Ovary (tissue), 10 donors: ENCODE measurements at places on chromosomes 5 and 9. TPM values are rescaled to one million over a fixed set of nuclear protein-coding genes. Genes with fewer than 3 reads are reported as not detected.
A peak's percentile ranks its signal among the peaks of the same experiment; 100 is the strongest.

DNA sequence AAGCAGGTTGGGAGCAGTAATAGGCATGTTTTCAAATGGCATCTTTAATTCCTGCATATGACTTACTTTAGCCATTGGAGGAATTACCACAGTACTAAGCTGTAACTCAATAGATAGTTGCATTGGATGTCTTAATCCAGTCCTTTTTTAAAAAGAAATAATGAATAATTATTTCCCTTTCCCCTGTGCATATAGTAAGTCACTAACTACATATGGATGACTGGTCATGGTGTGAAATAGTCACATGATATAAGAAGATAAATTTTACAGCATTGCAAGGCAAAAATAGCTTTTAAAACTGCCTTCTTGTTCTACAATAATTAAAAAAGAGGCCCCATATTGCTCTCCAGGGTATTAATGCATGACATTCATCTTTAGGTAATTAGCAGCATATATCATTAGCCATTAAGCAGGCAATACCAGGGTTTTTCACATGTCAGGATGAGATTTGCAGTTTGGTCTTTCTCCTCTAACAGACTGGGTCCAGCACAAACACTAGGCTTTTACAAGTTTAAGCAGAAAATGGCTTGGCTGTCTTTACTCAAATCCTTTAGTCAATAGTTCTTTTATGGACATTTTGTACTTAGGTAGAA lies 606.4 kb upstream of the RORB start:
- no peak for DNase-seq

DNA sequence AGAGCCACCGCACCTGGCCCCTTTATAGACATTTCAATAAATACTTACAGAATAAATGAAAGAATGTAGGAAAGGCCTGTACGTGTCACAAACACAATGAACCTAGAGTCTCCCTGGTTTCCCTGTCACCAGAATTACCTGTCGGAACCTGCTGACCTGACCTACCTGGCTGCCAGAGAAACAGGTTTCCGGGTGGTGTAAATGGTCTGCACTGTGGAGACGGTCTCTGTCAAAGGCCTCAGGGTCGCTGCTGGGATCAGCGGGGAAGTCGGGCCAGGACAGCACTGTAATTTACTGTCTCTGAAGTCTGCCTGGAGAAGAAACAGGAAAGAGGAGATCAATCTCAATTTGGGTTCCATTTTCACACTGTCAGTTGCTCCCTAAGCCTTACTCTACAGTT lies 9.3 kb upstream of the FRRS1L start:
- no peak for DNase-seq

DNA sequence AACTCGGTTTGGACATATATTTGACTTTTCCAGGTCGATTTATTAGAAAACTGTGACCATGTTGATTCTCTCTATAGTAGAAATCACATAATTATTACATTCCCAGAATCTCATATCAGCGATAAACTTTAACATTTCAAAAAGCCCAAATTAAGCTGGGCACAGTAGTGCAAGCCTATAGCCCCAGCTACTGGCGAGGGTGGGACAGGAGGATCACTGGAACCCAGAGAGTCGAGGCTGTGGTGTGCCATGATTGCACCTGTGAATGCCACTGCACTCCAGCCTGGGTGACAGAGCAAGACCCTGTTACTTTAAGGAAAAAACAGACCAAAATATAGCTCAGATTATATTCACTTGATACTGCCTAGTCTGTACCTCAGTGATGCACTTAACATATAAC lies 128.9 kb downstream of the CPLANE1 start:
- no peak for DNase-seq

DNA sequence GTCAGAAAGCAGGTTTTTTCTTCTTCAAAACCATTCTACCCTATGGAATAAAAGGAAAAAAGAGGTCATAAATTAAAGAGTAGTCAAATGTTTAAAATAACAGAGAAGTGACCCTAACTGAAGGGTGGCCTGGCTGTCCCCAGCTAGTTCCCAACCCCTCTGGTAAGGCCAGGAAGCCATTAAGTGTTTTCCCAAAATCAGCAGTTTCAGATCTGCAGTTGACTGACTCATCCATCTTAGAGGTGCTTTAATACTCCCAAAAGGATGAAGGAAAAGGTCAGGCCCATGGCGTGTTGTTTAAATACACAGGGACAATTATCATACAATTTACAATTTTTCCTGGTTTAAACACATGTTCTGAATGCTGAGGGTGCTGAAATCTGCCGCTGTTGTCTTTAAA lies 47.9 kb upstream of the TBC1D9B start:
- DNase-seq, result no peak

GRCh38 chr5:125484742-125485641 lies 738.6 kb upstream of the ZNF608 start:
- peak; percentile 75 for DNase-seq

DNA sequence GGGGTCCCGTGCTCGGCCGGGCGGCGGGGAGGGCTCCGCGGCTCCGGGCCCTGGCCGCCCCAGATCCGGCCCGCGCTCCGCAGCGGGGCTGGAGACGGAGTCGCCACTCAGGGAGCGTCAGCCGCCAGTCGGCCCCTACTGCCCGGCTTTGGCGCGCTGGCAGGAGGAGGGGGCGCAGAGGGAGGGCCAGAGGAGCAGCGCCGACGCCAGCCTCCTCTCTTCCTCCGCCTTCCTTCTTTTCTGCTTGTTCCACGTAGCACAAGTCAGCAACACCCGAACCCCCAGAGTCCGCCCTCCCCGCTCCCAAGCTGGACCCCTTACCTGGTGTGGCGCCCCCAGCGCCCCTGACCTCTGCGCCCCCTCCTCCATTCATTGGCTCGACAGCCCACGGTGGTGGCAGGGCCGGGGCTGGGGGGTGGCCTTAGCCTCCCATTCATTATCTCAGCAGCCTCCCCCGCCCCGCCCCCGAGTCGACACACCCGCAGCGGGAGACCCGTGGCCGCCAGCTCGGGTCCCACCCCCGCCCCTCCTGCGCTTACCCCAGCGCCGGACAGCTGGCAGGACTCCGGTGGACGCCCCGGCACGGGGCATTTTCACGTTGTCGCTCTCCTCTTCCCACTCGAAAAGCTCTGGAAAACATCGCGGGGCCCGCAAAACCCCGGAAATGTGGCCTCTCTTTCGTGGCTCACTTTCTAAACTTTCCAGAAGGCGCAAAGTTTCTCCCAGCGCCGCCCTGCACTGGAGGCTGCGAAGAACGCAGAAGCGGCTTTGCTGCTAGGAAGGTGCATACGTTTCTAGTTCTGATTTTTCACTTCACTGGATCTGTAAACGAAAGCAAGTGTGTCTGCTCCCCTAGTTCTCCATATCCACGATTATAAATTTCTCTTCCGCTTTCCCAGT lies at the start of gene LPAR1:
Gene LPAR1 (minus strand): TSS at position 140 of the 900 bp plus-strand sequence. CDS start 66,353 bp downstream, outside the sequence.
- DNase-seq, result peak; percentile 68

DNA sequence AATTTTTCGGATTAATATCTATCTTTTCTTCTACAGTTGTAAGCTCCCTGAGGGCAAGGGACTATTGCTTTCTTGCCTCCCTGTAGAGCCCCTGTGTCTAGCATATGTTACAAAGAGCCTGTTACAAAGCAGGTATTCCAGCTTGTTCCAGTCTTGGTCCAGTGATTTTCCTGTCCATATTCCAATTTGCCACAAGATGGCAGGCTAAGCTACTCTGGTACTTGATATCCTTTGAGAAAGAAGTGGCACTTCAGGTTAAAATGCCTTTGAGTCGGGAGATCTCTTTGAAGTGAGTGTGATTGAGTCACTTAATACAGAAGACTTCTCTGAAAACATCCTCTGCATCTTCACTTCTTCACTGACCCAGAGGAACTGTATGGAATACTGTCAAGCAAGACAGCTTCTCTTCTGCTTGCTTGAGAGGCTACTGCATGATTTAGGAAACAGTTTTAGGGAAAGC lies 24.5 kb downstream of the CAVIN4 start:
- DNase-seq, result no peak

GRCh38 chr5:157177953-157178352 lies 2.7 kb upstream of the ITK start:
- no peak for DNase-seq

DNA sequence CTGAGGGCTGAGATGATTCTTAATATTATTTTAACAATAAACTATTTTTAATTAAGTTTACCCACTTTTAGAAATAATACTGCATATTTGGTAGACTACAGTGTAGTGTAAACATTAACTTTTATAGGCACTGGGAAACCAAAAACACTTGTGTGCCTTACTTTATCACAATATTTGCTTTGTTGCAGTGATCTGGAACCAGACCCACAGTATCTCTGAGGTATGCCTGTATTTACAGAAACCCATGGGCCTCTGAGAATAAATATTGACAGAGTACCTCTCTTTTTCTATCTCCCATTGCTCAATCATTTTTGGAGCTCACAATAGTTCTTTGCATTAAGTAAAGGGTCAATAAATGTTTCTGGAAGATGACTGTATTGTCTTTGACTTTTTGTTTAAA lies 73.3 kb downstream of the SLCO4C1 start:
- no peak for DNase-seq

DNA sequence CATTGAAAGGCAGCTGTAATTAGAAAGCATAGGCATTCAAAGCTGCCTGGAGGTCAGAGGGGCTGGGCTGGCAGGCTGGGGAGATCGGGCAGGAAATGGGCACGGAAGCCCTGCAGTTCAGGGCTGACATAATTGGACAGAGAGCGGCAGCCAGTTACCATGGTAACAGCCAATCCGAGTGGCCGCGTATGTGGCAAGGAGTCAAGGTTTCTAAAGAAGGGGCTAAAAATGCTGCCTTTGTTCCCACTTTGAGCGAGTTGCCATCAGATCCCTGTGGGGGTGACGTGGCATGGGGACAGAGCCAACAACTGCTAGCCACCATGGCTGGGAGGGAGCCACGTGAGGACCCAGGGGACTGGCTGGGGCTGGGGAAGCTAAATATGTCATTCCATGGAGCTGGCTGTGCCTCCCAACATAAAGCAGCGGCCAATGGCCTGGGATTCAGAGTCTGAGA lies 44.7 kb upstream of the NDFIP1 start:
- DNase-seq, result peak; percentile 55

- DNase-seq, result no peak
Measured at GRCh38 chr5:1014781-1015221, 6.2 kb downstream of the NKD2 start.

DNA sequence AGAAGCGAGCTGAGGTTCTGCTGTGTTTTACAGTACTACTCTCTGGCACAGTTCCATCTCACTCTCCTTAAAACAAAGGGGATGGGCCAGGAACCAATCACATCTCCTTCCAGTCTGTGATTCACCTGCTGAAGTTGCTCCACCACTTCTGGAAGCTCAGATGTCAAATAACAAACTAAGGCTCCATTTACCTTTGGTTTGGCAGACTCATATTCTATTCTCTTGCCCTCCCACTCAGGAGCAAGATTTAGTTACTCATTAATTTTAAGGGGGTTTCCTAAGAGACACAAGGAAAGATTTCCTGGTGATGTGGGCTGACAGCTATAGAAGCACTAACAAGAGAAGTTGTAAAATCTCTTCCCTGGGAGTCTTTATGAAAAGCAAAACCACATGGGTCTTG lies 37.8 kb upstream of the KIF2A start:
- no peak for DNase-seq

GRCh38 chr5:143418140-143418866 lies 14.8 kb upstream of the NR3C1 start:
- no peak for DNase-seq

GRCh38 chr9:93569621-93570174 lies 6.7 kb upstream of the PHF2 start:
- DNase-seq, result no peak

DNA sequence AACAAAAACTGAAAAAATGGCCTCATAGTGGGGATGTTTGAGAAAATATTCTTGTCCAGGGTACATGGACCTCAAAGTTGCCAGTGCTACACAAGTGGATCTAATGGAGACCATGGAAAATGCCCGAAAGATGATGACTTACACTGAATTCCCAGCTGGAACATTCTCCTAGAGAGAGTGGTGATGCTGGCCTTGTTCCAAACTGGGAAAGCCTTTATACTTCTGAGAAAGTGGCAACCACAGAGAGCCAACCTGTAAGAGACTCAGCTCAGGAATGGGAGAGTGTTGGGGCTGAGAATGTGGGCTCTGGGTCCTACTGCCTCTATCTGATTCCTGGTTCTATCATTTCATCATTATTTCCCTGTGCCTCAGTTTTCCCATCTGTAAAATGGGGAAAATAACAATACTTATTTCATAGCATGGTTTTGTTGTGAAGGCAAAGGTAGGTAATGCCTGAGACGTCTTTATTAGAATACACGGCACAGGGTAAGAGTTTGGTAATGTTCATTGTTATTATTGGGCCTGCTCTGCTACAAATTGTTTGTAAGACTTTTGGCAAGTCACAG lies 229.0 kb upstream of the PANK3 start:
- DNase-seq, result no peak

The DOLPP1 gene
- 3.3 TPM for total RNA-seq

The TXN gene
- 176 TPM for total RNA-seq

The RPL12 gene
- total RNA-seq, result 1,883 TPM

The PCDHGA2 gene
- total RNA-seq, result 7.3 TPM

The MORN5 gene
- total RNA-seq, result 0.95 TPM

The CDC37L1 gene
- total RNA-seq, result 21.8 TPM

The PTGR1 gene
- total RNA-seq, result 22.7 TPM

The FGD3 gene
- total RNA-seq, result 1.4 TPM

The HSPB3 gene
- 2.9 TPM for total RNA-seq
